Bronchial epithelial cell (primary cell): ENCODE measurements at places on chromosomes 1 and 21. TPM values are rescaled to one million over a fixed set of nuclear protein-coding genes. Genes with fewer than 3 reads are reported as not detected.
A peak's percentile ranks its signal among the peaks of the same experiment; 100 is the strongest.

GRCh38 chr1:180919183-180919700 is 6.5 kb downstream of the KIAA1614 start:
- no peak for DNase-seq

DNA sequence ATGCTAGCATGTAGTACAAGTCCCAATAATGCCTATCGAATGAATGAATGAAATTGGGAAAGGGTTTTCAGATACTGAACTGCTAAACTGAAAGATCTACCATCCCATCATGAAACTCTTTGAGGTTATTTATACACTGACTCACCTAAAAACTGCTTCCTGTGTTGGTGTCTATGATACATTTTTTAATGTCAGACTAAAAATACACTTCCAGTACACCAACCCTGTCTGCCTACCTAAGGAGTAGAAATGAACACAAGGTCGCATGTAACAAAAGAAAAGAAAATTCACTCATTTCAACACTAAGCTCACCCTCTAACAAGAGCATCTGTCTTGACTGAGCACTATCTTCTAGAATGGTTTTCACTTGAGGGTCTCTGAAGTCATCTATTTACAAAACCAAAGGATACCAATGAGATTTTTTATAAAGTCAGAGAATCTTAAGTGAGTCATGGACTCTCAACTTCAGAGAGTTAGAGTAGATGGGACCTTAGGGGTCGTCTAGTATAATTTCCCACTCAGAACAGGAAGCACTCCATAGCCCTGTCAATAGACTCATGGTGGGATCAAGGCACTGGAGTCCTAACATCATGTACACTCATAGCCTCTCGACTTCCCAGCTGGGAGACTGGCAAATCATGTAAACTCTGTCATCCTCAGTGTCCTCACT is 53.4 kb downstream of the WLS start:
- peak; percentile 84 for DNase-seq

DNA sequence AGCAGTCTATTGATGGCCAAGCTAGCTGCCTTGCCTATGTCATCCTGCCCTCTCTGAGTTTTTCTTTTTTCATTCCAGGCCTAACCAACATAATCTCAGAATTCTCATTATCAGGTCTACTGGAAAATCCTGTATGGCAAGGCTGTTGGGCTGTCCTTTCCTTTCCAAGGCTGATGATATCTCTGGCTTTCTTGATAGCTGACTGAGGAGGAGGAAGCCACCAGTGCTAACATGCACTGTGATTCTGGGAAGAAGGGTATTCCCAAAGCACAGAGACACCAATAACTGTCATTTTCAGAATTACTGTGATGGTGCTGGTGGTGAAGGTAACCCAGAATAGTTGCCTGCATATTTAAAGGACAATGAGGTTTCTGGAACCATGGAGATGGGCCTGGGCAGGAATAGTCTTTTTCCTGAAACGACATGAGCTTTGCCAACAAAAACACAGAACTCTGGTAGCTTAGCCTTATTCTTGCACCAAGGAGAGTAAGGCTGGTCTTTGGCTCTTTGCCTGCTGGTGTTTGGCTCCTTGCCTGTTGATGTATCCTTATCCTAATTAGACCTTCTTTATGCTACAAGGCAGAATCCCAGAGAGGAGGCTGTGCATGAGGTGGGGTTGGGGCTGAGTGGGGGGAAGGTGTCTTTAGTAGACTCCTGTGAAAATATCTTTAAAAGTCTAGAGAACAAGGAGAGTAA is 157.4 kb downstream of the TNFSF18 start:
- DNase-seq, result no peak

GRCh38 chr1:18849261-18849711 is 10.2 kb downstream of the TAS1R2 start:
- DNase-seq, result no peak

DNA sequence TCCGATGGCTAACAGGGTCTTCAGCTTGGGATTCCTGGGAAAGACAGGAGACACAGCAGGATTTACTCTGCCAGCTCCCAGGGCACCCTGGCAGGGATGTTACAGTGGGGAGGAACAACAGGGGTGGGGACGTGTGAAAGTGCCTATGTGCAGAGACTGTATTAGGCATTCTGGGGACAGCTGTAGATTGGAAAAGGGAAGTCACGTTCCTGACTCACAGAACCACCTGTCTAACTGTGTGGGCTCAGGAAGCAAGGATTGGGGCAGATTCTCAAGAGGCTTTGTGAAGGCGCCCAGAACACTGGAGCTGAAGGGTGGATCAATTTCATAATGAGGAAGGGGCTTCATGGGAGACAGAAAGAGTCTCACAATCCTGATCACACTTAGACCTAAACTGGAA is 4.4 kb downstream of the CHIT1 start:
- no peak for DNase-seq

DNA sequence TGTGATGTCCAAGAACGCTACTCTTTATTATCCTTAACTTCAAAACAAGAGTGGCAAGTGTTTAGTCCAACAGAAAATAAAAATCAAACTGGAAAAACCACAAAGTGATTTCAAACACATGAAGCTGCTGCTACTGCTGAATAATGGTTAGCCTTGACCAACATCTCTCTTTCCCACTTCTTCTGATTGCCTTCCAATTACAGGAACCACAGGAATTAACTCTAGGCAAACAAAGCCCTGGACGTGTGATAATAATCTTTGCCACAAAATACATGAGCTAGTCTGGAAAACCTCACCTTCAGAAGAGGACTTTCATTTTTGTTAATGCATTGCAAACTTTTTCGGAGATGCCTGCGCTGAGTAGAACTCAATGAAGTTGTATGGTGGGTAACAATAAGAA is 48.6 kb upstream of the COL11A1 start:
- DNase-seq, result no peak

DNA sequence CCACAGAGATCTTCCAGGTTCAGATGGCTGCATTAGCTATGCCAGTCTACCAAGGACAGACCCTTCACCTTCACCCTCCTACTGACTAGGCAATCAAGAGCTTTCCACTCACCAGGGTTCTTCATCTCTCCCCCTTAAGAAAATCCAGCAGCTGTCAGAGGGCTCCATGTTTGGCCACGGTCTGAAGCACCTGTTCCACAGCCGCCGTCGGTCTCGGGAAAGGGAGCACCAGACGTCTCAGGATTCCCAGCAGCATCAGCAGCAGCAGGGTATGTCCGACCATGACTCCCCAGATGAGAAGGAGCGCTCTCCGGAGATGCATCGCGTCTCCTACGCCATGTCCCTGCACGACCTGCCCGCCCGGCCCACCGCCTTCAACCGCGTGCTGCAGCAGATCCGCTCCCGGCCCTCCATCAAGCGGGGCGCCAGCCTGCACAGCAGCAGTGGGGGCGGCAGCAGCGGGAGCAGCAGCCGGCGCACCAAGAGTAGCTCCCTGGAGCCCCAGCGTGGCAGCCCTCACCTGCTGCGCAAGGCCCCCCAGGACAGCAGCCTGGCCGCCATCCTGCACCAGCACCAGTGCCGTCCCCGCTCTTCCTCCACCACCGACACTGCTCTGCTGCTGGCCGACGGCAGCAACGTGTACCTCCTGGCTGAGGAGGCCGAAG is 13.8 kb downstream of the TMCC2 start:
- DNase-seq, result no peak

DNA sequence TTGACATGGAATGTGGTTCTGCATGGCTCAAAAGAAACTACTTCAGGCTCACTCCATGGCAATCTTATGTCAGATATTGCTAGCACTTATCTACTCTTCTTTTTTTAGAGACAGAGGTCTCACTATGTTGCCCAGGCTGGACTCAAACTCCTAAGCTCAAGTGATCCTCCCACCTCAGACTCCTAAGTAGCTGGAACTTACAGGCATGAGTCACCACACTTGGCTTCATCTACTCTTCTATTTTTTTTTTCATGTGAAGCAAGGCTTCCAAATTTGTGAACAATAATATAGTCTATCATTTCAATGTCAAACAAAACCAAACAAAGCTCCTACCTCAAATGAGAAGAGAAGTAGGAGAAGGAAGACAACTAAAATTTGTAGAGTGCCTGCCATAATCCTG is 7.5 kb upstream of the PSEN2 start:
- peak; percentile 51 for DNase-seq

- peak; percentile 44 for DNase-seq
Observed at GRCh38 chr1:222182641-222183040, 365.3 kb downstream of the HHIPL2 start.

DNA sequence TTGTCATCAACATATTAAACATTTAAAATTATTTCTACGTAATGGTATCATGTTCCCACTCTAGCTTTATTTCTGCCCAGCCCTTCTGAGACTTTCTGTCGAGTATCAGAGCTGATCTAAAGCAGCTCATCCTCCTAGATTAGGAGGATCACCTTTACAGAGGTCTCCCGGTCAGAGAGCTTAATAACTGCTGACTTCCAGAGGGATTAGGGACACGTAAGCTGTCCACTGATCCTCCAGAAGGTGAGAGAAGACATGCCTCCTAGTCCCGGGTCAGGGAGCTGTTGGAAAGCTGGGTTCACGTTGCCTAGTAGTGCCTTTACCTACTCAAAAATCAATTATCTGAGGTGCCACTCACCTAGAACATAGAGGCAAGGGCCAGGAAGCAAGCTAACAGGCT is 31.2 kb upstream of the NADK start:
- no peak for DNase-seq

GRCh38 chr1:149986486-149987296 is 23.8 kb downstream of the OTUD7B start:
- no peak for DNase-seq

- no peak for DNase-seq
Observed at GRCh38 chr1:204149107-204149506, 2.7 kb downstream of the ETNK2 start.

DNA sequence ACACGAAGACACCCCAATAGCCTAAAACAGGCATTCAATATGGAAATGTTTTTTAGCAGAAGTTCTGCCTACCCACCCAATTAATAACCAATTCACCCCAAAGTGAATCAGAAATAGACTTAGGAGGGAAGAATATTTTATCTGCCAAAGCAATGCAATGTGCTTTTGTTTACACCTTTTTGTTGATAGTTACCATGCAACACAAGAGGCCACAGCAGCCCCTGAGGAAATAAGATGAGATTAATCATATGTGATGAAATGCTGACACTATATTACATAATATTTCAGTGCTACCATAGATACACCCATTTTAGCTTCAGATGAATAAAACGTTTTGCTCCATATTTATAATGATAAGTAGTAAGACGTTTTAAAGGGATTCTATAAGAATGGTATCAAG is 60.9 kb upstream of the RGS2 start:
- DNase-seq, result peak; percentile 74

DNA sequence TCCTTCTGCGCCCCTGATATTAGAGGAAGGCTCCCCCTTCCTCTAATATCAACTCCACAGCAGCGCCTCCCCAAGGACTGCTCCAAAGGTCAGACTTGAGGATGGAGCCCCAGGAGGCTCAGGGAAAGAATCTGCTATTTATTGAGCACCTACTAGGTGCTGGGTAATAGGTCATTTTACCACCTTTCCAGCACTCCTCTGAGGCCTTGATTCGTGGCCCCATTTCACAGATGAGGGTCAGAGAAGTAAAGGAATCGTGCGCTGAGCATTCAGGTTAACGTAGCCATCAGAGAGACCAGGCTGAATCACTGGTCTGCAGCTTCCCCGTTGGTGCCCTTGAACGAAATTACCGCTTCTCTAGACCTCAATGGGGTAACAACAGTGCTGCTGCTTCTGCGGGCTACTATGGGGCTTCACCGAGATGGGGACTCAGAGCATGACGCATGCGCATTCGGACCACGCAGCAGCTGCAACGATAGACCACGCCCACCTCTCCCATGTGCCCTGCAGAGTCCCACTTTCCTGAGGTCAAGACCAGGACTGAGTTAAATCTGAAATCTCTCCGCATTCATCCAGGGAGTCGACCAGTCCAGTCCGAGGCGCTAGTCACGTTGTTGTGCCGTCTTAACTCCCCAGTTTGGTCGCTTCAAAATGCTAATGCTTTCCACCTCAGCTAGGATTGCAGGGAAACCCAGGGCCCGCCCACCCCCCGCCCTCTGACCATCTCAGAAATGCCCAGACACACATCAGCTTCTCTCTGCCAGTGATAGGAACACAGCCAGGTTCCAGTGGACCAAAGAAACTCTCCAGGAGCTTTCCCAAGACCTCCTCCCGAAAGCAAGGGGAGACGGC is 12.9 kb downstream of the CAMK2N1 start:
- peak; percentile 39 for DNase-seq

- peak; percentile 89 for DNase-seq
Observed at GRCh38 chr1:167013108-167013929, 24.2 kb downstream of the MAEL start.

DNA sequence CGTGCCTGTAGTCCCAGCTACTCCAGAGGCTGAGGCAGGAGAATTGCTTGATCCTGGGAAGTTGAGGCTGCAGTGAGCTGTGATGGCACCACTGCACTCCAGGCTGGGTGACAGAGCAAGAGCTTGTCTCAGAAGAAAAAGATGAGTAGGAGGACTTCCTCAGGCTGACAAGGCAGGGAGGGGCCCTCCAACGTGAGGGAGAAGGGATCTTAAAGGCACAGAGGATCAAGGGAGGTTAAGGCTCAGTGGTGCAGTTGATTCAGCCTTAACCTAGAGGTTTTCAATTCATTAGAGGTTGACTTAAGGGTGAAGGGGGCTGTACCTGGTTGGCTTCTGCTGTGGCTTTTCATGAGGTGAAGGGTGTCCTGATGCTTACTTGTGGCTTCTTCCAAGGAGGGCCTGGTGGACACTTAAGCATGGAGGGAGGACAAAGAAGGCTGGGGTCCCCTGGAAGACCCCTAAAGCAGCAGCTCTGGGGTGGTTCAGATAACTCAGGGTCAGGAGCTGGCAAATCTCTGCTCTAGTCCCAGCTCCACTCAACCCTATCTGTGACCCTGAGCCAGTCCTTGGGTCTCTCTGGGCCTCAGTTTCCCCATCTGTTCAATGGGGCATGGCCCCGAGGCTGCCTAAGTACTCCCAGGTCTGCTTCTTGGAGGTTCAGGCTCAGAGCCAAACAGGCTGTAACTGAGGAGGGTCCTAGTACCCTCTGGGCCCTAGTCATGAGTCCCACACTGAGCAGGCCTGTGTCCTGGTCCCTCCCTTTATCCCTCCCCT is 6.3 kb downstream of the EXTL1 start:
- DNase-seq, result no peak

DNA sequence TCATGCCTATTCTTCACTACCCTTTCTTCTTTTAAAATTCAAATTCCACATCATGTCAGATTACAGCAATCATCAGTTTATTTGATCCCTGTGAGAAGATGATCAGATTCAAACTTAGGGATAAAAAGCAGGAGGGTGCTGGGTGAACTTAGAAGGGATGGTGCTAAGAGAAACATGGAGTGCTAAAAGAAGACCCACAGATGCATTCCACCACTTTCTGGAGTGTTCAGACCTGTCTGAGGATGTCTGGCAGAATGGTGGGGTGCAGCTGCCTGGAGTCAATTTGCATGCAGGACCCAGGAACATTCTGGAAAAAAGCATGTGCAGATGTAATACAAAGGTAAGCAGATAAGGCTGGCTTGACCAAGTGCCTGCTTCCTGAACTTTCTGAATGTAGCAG is 372.9 kb upstream of the RUNX1 start:
- DNase-seq, result no peak

Gene APP
- 745 and 763 TPM in 2 replicates for total RNA-seq

Gene COL9A2
- total RNA-seq, result under 0.01 and 0.13 TPM in 2 replicates

Gene SLC25A24
- total RNA-seq, result 34.3 and 39.8 TPM in 2 replicates

Gene VANGL1
- 10.5 and 15.3 TPM in 2 replicates for total RNA-seq

Gene PKP1
- 117 and 337 TPM in 2 replicates for total RNA-seq

Gene TRIM46
- 0.26 and 0.64 TPM in 2 replicates for total RNA-seq

Gene RIPK4
- total RNA-seq, result 34.0 and 35.5 TPM in 2 replicates

Gene QSOX1
- total RNA-seq, result 134 and 196 TPM in 2 replicates
